Activated CD4-positive, CD25-positive, alpha-beta regulatory T cell treated with anti-CD3 and anti-CD28 coated beads, Interleukin-2, amount 50 U/mL, for 24 hours (primary cell): ENCODE measurements at places on chromosomes 12 and 14.

DNA sequence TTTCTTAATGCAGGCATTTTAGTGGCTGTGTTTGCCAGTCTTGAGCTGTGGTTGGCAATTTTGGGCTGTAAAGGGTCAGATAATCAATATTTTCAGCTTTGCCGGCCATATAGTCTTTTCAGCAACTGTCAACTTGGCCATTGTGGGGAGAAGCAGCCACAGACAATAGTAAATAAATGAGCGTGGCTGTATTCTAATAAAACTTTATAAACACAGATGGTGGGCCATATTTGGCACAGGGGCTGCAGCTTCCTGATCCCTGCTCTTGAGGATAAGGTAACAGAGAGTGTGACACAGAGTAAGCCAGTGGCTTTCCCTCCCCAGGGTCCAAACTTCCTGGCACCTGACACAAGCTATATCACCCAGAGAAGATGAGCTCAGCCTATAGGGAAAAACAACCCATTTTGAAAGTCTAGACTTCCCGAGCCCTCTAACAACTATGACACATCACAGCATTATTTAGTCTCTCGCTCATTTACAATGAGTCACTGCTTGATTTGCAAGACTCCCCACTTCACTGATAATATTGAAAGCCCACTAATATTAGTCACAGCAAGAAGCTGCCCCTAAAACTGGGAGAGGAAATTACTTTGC, 163.1 kb upstream of the TMPO start:
- peak; percentile 86 for ATAC-seq

DNA sequence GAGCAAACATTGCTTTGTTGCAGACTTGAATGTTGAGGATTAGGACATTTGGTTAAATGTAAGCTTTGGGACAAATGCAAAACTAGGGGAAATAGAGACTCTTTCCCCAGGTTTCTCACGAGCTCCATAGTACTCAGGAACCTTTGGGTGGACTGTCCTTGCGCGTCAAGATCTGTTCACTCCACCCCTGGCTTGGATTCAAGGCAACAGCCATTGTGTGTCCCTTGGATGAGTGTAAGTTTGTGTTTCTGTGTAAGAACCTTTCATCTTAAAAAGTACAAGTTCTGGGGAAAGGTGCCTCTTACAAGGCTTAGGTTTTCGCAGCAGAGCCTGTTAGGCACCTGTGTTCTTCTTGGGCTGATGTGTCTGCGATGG, 3.7 kb downstream of the SUSD6 start:
- no peak for ATAC-seq

- no peak for ATAC-seq
These were observed 22.1 kb downstream of the SCARB1 start for GRCh38 chr12:124841558-124841945.

GRCh38 chr12:65534238-65534841, 255.9 kb downstream of the MSRB3 start:
- ATAC-seq, result no peak

- peak; percentile 74 for ATAC-seq
These were observed 17.7 kb downstream of the RIN3 start for GRCh38 chr14:92531106-92531873.

GRCh38 chr12:122889761-122890520, 6.0 kb downstream of the VPS37B start:
- ATAC-seq, result no peak

GRCh38 chr14:97458661-97459579, 661.7 kb downstream of the VRK1 start:
- ATAC-seq, result peak; percentile 67

GRCh38 chr12:94172973-94173372, 24.6 kb downstream of the PLXNC1 start:
- ATAC-seq, result no peak

DNA sequence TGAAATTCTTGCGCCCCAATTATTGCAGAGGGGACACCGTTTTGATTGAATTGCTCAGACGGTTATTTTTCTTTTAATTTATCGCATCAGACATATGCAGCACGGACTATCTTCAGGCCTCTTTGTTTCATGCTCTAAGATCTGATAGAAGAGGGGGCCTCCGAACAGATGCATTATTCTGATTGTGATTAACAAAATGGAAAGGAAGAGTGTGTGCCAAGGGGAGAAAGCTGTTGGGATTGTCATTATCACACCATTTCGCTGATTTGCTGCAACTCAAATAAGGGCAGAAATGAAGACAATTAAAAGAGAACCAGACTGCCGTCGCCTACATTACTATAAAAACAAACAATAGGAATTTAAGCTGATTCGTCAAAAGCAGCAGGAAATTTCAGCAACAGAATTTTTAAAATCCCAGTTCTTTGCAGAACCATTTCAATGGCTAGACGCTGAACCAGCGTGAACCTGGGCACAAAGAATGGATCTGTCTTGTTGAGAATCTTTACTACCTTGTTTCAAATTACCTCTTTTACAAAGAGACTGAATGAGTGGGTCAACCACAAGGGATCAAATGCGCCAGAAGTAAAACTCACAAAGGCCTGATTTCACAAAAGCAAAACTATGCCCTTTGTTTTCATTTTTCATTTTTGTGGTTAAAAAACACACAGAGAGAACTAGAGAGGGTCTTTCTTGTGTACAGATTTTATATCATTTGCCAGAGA, 30.6 kb downstream of the TMEM132D start:
- no peak for ATAC-seq

GRCh38 chr14:22962061-22962676, 5.3 kb upstream of the HAUS4 start:
- ATAC-seq, result no peak

DNA sequence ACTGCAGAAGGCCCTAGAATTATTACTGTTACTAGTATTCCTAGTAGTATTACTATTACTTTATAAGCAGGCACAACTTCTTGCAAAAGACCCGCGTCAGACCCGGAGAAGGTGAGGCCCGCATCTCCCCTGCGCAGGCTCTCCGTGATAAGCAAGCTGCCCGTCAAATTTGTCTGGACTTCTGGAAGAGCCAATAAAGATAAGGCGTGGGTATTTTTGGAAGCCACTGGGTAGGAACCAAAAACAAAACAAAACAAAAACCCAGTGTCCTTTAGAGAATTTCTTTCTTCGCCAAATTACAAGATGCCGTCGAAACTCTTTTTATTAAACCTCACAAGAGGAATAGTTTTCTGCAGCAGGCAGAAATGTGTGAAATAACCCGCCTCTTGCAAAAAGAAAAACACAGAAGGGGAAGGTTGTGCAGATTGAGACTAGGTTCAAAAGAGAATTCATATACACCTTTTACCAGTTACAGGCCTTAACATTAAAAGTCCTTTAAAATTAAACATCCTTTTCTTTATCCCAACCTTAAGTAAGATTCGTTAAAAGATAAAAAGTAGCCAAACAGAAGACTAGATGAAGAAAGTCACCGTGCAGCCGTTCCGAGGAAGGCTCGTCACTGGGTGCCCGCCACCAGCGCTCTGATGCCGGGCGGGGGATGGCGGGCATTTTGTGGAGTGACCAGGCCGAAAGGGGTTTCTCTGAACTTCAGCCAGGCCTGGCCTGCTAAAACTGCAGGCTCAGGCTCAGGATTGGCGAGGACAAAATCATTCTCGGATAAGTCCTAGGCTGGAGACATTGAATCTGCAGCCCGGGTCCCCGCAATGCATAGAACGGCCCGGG, 1.6 kb downstream of the TBX5 start:
- ATAC-seq, result no peak

DNA sequence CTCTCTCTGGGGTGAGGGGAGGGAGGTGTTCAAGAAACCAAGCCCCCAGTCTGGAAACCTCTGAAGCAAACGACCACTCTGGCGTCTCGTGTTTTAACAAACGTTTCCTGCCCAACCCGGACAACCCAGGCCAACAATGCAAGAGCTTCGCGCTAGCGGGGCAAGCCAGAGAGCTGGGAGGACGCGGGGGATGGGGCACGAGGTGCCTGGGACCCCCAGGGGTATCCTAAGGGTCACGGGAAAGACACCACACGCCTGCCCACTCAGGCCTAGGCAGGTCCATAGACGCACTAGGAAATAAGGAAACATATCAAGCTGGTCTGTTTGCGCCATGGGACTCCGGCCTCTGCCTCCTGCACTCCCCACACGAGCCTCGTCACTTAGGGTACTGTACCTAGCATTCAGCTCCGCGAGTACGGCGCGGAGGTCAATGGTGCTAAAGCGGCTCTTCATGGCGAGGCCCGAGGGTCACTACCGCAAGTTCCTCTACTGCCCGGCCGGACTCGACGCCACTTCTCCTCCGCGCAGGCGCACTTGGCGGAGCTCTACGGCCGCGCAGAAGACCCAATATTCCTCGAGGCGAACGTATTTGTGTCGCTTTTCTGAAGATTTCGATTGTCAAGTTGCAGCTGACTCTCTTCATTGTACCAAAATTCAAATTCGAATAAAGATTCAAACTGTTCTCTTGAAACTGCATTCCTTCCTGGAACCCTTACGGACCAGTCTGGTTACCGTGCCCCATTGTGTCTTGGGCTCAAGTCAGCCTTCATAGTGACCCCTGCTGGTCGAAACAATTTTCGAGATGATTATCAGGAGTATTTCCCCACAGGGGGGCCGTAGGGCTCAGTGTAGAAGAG, at the start of gene NEMF:
Gene NEMF (minus strand): TSS at position 488 of the 857 bp plus-strand sequence. CDS start 35 bp downstream, at position 453.
- peak; percentile 83 for ATAC-seq

GRCh38 chr12:92359581-92360209, 214.0 kb upstream of the BTG1 start:
- no peak for ATAC-seq

GRCh38 chr12:100141998-100142850, 450 bp downstream of the BLTP3B start:
- peak; percentile 41 for ATAC-seq

GRCh38 chr12:68638721-68639395, 28.2 kb downstream of the RAP1B start:
- no peak for ATAC-seq

- ATAC-seq, result peak; percentile 73
These were observed 85.3 kb downstream of the PRKCH start for GRCh38 chr14:61406675-61407074.

DNA sequence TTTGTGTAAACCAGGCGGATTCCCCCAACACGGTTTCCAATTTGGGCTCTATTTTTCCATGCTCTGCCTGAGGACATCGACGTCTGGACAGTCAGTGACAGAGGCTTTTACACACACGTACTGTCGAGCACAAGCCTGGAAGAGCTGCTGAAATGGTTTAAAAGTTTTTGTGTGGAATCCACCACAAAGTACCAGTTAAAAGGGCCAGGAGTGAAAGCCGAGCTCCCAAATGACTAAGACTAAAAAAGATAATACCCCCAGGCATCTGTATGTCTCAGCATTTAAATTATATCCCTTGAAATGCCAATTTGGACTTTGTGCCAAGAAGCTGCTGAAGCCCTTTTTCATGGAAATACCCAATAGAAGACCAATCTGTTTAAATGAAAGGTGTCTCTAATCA, 173.2 kb downstream of the EGLN3 start:
- ATAC-seq, result no peak

GRCh38 chr12:88113871-88114270, 28.0 kb downstream of the CEP290 start:
- no peak for ATAC-seq

DNA sequence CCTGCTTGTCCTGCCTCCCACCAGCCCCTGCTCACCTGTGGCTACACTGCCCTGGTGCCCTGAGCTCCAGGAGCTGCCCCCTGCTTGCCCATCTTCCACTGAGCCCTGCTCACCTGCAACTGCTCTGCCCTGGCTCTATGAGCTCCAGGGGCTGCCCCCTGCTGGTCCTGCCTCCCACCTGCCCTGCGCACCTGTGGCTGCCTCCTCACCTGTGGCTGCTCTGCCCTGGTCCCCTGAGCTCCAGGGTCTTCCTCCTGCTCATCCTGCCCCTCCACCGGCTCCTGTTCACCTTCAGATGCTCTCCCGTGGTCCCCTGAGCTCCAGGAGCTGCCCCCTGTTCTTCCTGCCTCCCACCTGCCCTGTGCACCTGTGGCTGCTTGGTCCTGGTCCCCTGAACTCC, 247.6 kb downstream of the TMEM121 start:
- no peak for ATAC-seq

GRCh38 chr12:30580344-30580743, 115.3 kb downstream of the IPO8 start:
- ATAC-seq, result no peak

GRCh38 chr14:23916446-23916845, 37.1 kb upstream of the DHRS4 start:
- no peak for ATAC-seq

DNA sequence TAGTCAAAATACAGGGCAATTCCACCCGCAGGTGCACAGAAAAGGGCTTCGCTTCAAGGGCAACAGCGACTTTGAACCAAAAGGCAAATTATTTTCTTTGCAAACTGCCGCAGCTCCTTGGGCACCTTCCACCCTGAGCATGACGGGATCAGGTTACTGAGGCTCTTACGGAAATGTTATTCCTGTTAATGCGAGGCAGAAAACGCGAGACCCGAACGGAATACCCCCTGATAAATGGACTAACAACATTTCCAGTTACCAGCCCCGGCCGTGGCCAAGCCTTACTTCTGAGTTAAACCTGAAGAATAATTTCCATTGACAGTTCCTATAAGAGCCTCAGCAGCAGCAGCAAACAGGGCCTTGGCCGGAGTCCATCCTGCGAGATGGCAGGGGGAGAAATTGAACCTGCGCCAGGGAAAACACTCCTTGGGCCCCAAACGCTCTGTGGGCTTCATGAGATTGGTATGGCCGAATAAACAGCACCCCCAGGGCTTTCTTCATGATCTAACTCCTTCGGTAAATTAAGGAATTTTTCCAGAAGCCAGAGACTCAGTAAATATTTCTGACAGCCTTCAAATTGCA, 70.0 kb upstream of the DICER1 start:
- no peak for ATAC-seq

GRCh38 chr12:96170328-96170727, 23.8 kb upstream of the ELK3 start:
- no peak for ATAC-seq

DNA sequence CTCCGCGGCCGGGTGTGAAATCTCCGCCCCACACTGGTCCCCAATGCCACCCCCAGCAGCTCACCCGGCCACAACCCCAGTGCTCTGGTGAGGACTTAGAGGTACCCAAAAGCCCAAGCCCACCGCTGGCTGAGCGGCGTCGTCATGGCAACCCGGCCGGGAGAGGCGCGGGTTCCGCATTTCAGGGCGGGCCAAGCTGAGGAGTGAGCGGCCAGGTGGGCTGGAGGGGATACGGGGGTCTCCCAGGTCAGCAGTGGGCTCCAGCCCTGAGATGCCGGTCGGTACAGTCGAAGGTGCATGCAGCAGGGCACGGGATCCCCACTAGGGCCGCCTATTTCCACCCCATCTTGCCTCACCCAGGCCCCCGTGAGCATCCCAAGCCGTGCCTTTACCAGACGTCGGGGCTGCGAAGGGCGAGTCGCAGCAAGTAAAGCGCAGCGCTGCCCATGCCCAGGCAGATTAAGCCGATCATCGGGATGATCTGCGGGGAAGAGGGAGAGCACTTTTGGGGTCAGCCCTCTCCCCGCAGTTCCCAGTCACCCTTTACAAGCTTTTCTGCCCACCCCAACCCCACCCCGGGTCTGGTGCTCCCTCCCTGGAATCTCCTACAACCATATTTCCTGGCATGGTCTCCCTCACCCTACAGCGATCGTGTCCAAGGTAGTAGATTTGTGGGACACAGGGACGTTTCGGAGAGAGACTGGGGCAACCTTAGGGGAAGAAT, 6.9 kb downstream of the SHMT2 start:
- no peak for ATAC-seq

GRCh38 chr12:32897687-32898573, 1.4 kb upstream of the PKP2 start:
- ATAC-seq, result no peak
